Esophagus muscularis mucosa (tissue), 4 donors: ENCODE measurements at places on chromosomes 7 and 10. TPM values are rescaled to one million over a fixed set of nuclear protein-coding genes. Genes with fewer than 3 reads are reported as not detected.

GRCh38 chr7:45001138-45001694, 1.2 kb downstream of the CCM2 start:
- H3K36me3 ChIP-seq = no peaks in the 10 kb centered on the region
- peak overlapping the region; percentile 93 for H3K4me3 ChIP-seq
- peaks cover 30% of the 10 kb centered on the region for H3K4me1 ChIP-seq
- peak overlapping the region; percentile 96 for H3K27ac ChIP-seq

DNA sequence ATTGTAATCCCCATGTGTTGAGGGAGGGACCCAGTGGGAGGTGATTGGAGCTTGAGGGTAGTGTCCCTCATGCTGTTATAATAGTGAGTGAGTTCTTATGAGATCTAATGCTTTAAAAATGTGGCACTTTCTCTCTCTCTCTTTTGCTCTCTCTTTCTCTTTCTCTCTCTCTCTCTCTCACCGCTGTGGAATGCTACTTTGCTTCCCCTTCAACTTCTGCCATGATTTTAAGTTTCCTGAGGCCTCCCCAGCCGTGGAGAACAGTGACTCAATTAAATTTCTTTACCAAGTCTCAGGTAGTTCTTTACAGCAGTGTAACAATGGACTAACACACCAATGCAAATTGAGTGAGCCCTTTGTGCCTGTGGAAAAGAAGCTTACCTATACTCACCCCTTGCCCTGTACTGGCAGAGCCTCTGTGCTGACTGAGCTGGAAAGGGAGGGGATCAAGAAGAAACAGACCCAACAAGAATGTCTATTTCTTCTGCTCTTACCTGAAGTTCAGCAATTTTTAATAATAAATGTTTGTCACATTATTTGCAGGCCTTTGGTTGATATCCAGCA, 642.5 kb upstream of the KCND2 start:
- H3K27ac ChIP-seq = no peak overlapping the region
- no peaks in the 10 kb centered on the region for H3K27me3 ChIP-seq
- DNase-seq = no peak
- no peaks in the 10 kb centered on the region for H3K36me3 ChIP-seq

Gene ZRANB1
- 34.2 TPM for total RNA-seq

GRCh38 chr7:70953796-70954195, 178.1 kb upstream of the GALNT17 start:
- no peaks in the 10 kb centered on the region for H3K27me3 ChIP-seq
- H3K4me3 ChIP-seq = no peak overlapping the region
- H3K36me3 ChIP-seq = no peaks in the 10 kb centered on the region
- H3K4me1 ChIP-seq = no peaks in the 10 kb centered on the region
- H3K27ac ChIP-seq = no peak overlapping the region

- H3K27me3 ChIP-seq = no peaks in the 10 kb centered on the region
- H3K27ac ChIP-seq = no peak overlapping the region
- H3K4me3 ChIP-seq = no peak overlapping the region
- H3K36me3 ChIP-seq = no peaks in the 10 kb centered on the region
- DNase-seq = no peak
Measured at GRCh38 chr7:20267482-20267881, 50.3 kb upstream of the MACC1 start.

DNA sequence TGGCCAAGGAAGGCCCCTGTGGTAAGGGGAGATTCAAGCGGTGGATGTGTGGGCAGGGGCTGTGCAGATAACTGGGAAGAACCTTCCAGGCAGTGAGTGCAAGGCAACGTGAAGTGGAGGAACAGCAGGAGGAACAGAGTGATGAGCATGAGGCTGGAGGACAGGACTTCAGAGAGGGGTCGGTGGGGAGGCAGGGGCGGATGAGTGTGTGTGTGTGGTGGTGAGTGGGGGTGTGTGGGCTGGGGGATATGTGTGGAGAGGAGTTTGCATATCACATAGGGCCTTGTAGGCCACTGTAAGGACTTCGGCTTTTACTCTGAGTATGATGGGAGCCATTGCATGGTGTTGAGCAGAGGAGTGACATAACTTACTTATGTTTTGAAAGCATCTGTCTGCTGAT, 73.8 kb downstream of the SYPL1 start:
- no peaks in the 10 kb centered on the region for H3K27me3 ChIP-seq
- H3K27ac ChIP-seq = no peak overlapping the region
- peaks cover 18% of the 10 kb centered on the region for H3K4me1 ChIP-seq
- no peaks in the 10 kb centered on the region for H3K36me3 ChIP-seq
- DNase-seq = no peak

Gene CALHM3
- not detected for total RNA-seq

DNA sequence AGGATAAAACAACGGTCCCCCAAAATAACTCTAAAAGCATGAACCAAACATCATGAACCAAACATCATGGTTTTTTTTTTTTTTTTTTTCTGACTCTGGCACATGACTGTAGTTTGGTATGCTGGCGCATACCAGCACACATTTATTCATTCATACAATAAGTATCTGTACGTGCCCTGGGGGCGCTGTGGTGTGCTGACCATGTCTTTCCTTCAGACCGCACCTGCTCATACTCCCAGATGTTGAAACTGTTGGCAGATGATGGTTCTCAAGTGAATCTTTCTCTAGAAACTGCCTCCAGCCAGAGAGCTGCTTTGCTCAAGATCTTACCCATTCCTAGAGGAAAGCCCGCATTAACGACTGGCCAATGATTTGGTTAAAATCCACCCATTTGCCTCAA, 114.7 kb upstream of the ANKRD30A start:
- no peaks in the 10 kb centered on the region for H3K36me3 ChIP-seq
- H3K4me3 ChIP-seq = no peak overlapping the region
- no peak for DNase-seq
- H3K4me1 ChIP-seq = no peaks in the 10 kb centered on the region
- H3K27ac ChIP-seq = no peak overlapping the region

- H3K36me3 ChIP-seq = no peaks in the 10 kb centered on the region
- DNase-seq = no peak
- peaks cover 50% of the 10 kb centered on the region for H3K27me3 ChIP-seq
- no peak overlapping the region for H3K4me3 ChIP-seq
- no peak overlapping the region for H3K27ac ChIP-seq
- peaks cover 6% of the 10 kb centered on the region for H3K4me1 ChIP-seq
Measured at GRCh38 chr7:2501947-2502646, 17.5 kb upstream of the LFNG start.

Gene LOXL4
- total RNA-seq = 15.3 TPM

DNA sequence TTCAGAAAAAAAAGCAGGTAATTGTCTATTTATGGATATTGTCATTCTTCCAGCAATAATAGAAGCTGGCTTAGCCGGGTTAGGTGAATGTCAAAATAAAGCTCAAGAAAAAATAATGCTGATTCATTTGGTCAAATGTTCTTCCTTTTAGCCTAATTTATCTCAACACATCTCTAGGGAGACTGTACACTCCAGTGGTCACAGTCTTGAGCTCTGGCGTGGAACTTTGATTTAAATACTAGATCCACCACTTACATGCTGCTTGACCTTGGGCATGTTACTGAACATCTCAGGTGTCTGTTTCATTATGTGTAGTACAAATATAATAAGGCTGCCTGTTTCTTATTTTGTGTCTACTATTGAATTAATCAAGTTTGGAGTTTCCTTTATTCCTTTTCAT, 22.0 kb downstream of the PRTFDC1 start:
- no peaks in the 10 kb centered on the region for H3K4me1 ChIP-seq
- no peak for DNase-seq
- H3K27me3 ChIP-seq = no peaks in the 10 kb centered on the region
- H3K4me3 ChIP-seq = no peak overlapping the region
- no peak overlapping the region for H3K27ac ChIP-seq
- H3K36me3 ChIP-seq = no peaks in the 10 kb centered on the region

DNA sequence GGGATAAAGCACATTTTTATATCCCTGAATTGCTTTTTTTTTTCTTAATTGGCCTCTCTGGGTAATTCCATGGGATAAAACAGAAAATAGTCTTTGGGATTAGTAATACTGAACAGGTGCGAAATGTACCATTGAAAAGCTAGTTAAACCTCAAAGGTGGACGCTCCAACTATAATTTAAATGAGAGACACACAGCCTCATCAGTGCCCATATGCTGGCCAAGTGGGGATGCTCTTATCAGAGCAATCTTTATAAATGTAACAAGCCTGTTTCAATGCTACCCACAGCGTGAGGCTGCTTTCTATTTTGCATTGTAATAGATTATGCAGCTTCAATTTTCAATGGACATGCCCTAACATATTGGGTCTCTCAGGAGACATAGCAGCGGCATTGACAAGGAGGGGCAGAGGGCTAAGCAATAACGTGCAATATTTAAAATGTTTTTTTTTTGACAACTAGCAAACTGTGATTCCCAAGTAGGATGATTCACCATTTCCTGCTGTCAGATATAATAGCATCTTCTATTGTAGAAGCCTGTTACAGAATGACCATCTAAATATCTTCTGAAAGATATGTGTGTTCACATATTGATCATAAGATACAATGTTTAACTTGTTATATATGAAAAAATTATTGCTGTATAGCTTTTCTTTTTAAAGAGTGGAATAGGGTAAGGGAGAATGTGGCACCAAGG, 91.3 kb upstream of the BET1 start:
- no peak for DNase-seq
- H3K36me3 ChIP-seq = no peaks in the 10 kb centered on the region
- H3K27me3 ChIP-seq = no peaks in the 10 kb centered on the region
- no peak overlapping the region for H3K27ac ChIP-seq
- H3K4me3 ChIP-seq = no peak overlapping the region
- H3K4me1 ChIP-seq = no peaks in the 10 kb centered on the region

- H3K4me3 ChIP-seq = peak overlapping the region; percentile 33
- H3K27me3 ChIP-seq = peaks cover 18% of the 10 kb centered on the region
- no peak for DNase-seq
- no peaks in the 10 kb centered on the region for H3K36me3 ChIP-seq
- H3K27ac ChIP-seq = no peak overlapping the region
Measured at GRCh38 chr10:131452926-131453720, 141.6 kb upstream of the TCERG1L start.

GRCh38 chr10:91220954-91221675, 652 bp downstream of the PCGF5 start:
- no peaks in the 10 kb centered on the region for H3K36me3 ChIP-seq
- H3K27ac ChIP-seq = peak overlapping the region; percentile 93
- H3K4me3 ChIP-seq = peak overlapping the region; percentile 95

- no peaks in the 10 kb centered on the region for H3K36me3 ChIP-seq
- no peak for DNase-seq
- no peak overlapping the region for H3K27ac ChIP-seq
- no peaks in the 10 kb centered on the region for H3K4me1 ChIP-seq
- H3K4me3 ChIP-seq = no peak overlapping the region
- H3K27me3 ChIP-seq = no peaks in the 10 kb centered on the region
Measured at GRCh38 chr7:11709196-11709595, 122.8 kb downstream of the THSD7A start.

Gene CYP2C9
- not detected for total RNA-seq

- H3K27me3 ChIP-seq = no peaks in the 10 kb centered on the region
- peaks cover 65% of the 10 kb centered on the region for H3K36me3 ChIP-seq
- no peak overlapping the region for H3K27ac ChIP-seq
- no peak for DNase-seq
- H3K4me1 ChIP-seq = peaks cover 25% of the 10 kb centered on the region
Measured at GRCh38 chr10:110893559-110894179, 21.9 kb downstream of the PDCD4 start.

Gene OPN4
- total RNA-seq = not detected

- no peaks in the 10 kb centered on the region for H3K4me1 ChIP-seq
- H3K27me3 ChIP-seq = no peaks in the 10 kb centered on the region
- peaks cover 4% of the 10 kb centered on the region for H3K36me3 ChIP-seq
- no peak for DNase-seq
Measured at GRCh38 chr7:12222889-12223579, 11.9 kb downstream of the TMEM106B start.

- no peak overlapping the region for H3K4me3 ChIP-seq
- no peaks in the 10 kb centered on the region for H3K4me1 ChIP-seq
- DNase-seq = no peak
- H3K36me3 ChIP-seq = no peaks in the 10 kb centered on the region
Measured at GRCh38 chr10:14684354-14684753, 90.3 kb downstream of the FAM107B start.

DNA sequence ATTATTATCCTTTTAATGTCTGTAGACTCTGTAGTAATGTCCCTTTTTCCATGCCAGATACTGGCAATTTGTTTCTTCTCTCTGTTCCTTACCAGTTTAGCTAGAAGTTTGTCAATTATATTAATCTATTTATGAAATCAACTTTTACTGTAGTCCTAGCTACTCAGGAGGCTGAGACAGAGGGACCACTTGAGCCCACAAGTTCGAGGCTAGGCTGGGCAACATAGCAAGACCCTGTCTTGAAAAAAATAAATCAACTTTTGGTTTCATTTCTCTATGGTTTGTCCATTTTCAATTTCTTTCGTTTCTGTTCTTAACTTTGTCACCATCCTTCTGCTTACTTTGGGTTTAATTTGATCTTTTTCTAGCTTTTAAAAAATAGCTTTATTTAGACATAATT, 42.5 kb upstream of the PLA2G12B start:
- H3K27me3 ChIP-seq = no peaks in the 10 kb centered on the region
- H3K4me1 ChIP-seq = no peaks in the 10 kb centered on the region
- H3K27ac ChIP-seq = no peak overlapping the region

Gene CPEB3
- total RNA-seq = 11.0 TPM

Gene MYOF
- 118 TPM for total RNA-seq

Gene LIPF
- total RNA-seq = not detected

Gene IFIT1
- total RNA-seq = 10.6 TPM

- no peak for DNase-seq
- no peaks in the 10 kb centered on the region for H3K36me3 ChIP-seq
- no peak overlapping the region for H3K27ac ChIP-seq
Measured at GRCh38 chr7:70316745-70317144, 718.5 kb downstream of the AUTS2 start.

DNA sequence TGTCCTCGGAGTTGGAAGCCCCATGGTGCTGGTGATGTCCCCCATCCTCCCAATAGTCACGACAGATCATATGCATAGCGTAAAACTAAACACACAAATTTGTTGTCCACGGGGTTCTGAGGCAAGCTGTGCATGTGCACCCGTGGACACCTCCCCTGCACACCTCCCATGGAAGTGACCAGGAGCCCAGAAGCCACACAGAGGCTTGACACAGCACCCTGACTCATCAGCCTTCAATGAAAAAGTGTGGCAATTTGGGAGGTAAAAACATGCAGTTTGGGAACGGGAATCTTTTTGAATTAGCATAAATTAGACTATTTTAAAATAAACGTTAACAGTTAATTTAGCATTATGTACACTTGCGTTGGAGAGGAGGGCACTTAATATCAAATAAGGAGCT, 89.2 kb upstream of the NPS start:
- no peak for DNase-seq
- H3K4me1 ChIP-seq = no peaks in the 10 kb centered on the region
- no peaks in the 10 kb centered on the region for H3K27me3 ChIP-seq
- H3K4me3 ChIP-seq = no peak overlapping the region
- H3K27ac ChIP-seq = no peak overlapping the region

Gene ZNF804B
- not detected for total RNA-seq
